Left ventricle myocardium inferior (tissue), 1 donor: ENCODE measurements at places on chromosomes 11 and 22. TPM values are rescaled to one million over a fixed set of nuclear protein-coding genes. Genes with fewer than 3 reads are reported as not detected.

The ELMOD1 gene
- 2.3 TPM for total RNA-seq

The ST14 gene
- total RNA-seq = 1.0 TPM

The C11orf21 gene
- 36.0 TPM for total RNA-seq

The FAM180B gene
- total RNA-seq = 0.22 TPM

The NXPE4 gene
- total RNA-seq = not detected

- DNase-seq = no peak
Observed at GRCh38 chr11:121895919-121896318, 220.1 kb downstream of the BLID start.

DNA sequence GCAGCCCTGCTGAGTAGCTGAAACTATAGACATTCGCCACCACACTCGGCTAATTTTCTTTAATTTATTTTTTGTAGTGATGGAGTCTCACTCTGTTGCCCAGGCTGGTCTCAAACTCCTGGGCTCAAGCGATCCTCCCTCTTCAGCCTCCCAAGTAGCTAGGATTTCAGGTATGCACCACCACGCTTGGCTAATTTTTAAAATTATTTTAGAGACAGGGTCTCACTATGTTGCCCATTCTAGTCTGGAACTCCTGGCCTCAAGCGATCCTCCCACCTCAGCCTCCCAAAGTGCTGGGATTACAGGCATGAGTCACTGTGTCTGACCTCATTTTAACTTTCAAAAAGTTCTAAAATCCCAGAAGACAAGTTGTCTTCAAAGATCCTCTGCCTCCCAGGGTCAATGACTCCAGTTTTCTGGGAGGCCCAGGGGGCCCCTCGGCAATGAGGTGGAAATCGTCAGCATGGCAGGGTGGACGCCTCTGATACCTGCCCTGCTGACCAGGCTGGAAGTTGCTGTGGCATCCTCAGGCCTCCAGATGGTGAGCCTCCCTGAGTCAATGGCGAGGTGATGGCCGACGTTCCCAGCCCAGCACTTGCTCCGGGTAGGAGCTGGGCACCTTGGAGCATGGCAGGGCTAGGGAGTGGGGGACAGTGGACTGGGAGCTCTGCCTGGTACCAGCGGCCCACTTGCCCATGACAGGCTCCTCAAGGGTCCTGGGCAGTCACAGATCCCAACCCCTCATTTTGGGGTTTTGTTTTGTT lies 31.1 kb downstream of the RPL3 start:
- DNase-seq = no peak

DNA sequence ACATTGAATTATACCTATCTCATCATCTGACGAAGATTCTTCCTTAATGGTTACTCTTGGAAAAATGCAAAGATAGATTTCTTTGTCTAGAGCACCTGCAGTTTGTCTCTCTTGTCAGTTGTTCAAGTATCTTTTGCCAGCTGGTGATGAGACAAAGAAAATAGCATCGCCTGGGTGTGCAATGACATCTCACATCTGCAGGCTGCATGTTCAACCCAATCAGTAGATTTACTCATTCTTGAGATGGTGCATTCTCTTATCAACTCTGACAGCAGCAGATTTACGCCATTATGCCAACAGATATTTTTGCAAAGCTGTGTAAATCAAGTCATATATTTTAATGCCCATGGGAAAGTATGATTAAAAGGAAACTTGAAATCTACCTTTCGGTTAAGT lies 164.6 kb upstream of the PDGFD start:
- DNase-seq = no peak

DNA sequence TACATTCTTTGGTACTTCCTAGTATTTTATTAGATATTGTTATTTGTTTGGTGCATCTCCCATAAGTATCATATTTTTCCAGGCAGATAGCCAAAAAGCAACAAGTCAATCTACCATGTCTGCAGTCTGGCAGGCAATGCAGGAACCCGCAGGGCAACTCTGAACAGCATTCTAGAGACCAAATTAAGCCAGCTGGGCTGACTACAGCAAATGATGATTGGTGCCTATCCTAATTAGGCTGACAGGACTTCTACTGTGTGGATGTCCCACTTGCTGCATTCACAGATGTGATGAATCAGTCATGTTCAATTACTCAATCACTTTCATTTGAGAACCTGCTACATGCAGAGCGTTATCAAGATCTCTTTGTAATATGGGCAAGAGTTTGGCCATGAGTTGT lies 40.3 kb upstream of the AMOTL1 start:
- no peak for DNase-seq

- DNase-seq = no peak
Observed at GRCh38 chr11:96309016-96309642, 33.9 kb downstream of the MAML2 start.

- DNase-seq = no peak
Observed at GRCh38 chr11:107840129-107840484, 18.5 kb downstream of the SLC35F2 start.

GRCh38 chr11:125679397-125679796 lies 1.2 kb downstream of the ACRV1 start:
- DNase-seq = no peak

GRCh38 chr11:133842053-133842452 lies 3.3 kb downstream of the SPATA19 start:
- no peak for DNase-seq

GRCh38 chr11:66981976-66982578 lies 7.0 kb downstream of the C11orf86 start:
- peak; percentile 89 for DNase-seq

DNA sequence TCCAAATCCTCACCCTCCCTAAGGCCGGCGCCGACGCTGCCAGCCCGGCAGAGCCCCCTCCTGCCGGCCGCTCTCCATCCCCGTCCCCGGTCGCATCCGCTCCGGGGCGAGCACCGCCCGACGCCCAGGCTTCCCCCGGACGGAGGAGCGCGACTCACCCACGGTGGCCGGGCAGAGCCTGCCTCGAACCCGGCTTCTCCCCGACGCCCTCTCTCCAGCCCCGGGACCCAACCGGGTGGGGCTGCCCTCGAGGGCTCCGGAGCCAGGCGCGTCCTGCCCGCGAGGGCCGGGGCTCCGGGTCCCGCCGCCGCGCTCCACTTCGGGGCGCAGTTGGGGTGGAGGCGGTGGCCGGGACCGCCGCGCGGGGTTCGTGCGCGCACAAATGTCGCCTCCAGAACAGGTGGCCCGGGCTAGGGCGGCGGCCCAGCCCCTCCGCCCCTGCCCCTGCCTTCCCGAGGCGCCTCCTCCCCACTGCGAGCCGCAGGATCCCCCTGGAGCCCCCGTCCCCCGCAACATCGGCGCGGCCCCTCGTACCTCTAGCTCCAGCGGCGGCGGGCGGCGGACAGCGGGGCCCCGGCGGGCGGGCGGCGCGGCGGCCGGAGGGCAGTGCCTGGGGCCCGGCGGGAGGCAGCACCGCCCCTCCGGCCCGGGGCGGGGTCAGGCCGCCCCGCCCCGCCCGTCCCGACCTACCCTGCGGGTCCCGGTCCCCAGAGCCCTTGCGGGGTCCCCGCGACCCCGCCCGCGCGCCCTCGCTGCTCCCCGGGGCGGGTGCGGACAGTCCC lies at the start of gene A4GALT:
A4GALT (minus strand) TSS at position 608 of the 782 bp plus-strand sequence. CDS start 26,919 bp downstream, outside the sequence.
- DNase-seq = peak; percentile 52

- no peak for DNase-seq
Observed at GRCh38 chr11:1889941-1890855, 1.5 kb downstream of the PRR33 start.

DNA sequence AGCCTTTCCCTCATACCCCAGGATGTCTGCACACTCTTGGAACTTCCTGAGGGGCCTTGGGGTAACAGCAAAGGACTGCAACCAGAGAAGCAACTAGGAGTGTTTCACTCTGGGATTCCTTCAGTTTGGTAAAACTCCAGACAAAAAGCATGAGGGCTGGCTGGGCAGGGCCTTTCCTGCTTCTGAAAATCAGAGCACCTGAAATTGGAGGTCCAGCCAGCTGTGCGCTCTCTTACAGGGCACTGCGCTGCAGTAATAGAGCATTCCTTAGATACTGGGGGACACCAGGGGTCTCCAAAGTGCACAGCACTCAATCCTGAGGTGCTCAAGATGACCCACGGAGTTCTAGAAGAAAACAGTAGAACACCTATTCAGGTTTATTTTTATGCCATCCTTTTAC lies 49.7 kb downstream of the PLEKHA7 start:
- no peak for DNase-seq
